Right ventricle myocardium inferior (tissue), 1 donor: ENCODE measurements at places on chromosomes 6 and 20. TPM values are rescaled to one million over a fixed set of nuclear protein-coding genes. Genes with fewer than 3 reads are reported as not detected.

DNA sequence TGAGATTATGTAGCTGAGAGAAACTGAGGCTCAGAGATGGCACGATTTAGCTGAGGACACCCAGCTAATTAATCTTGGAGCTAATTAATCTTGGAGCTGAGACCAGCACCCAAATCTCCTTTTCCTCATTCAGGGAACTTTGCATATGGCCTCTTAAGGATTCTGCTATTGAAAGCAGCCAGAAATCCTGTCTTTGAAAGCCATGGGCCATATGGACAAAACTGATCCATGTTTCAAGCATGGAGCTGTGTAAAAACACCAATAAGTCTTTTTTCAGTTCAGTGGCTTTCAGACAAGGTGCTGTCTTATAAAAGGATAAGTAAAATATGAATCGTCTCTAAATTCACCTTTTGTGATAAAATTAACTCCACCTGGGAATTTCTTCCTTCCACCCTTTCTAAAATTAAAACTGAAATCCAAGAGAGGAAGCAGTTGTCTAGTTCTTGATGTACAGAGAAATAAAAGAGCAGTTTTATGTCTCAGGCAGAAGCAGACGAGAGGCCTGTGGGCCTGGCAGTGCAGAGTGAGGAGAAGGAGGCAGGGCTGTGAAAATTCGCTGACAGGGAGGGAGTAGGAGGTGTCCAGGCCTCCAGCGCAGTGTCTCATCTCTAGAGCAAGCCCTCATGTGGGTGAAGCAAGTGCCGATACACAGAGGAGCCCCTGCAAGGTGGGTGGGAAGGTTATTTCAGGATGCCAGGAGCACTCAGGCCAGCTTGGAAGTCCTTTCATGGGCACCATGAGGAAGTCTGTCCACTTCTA, 266.9 kb downstream of the UST start:
- DNase-seq = no peak

GRCh38 chr20:1813101-1813529, 82.1 kb upstream of the SIRPA start:
- peak; percentile 76 for DNase-seq

DNA sequence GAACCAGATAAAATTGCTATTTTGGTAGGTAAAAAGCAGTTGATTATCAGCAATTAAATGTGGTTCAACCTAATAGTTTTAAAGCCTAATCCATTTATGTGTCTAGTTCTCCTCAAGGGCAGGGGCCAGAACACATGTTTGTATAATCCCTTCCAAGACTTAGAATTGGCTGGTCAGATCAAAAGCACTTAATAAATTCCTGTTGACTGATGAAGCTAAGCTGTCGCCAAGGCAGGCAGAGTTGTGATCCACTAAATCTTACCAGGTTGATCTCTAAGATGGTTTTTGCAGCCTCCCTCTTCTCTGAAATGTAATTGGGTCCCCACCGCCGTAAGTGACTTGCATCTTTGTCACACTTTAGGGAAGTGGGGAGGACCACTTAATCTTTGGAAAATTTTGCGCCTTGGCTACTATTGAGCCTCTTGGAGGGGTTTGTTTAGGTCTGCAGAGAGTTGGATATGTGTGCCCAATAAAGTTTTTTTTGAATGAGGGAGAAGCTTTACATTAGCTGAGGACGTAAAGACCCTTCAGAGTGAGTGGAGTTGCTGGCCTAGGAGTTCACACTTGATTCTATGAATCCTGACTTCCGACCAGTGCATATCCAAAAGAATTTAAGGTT, 65.9 kb downstream of the PHF20 start:
- DNase-seq = no peak

GRCh38 chr20:23115822-23116221, 29.7 kb upstream of the CD93 start:
- DNase-seq = no peak

GRCh38 chr6:91241946-91242613, 655.2 kb upstream of the MAP3K7 start:
- DNase-seq = no peak

The MATN4 gene
- not detected for total RNA-seq

DNA sequence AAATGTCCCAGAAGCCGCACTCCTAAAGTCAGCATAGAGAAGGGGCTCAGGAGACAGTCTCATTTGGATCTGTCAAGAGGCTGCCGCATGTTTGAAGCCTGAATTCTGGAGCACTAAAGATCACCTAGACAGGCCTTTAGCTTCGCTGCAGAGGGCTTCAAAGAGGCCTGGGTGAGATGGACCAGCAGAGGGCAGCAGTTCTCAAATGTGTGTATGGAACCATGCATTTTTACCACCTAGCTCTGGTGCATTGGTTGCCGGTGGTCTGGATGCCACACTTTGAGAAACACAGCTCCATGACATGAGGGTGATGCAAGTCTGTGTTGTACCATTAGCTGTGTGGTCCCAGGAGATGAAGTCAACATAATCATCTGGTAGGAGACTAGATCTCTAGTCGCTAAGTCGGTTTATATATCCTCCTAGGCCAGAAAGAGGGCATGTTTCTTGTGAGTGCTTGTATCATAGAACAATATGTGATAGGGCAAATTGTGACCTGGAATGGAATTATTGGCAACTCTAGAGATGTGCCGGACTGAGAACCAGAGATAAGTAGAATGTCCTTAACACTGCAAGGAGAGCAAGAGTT, 64.8 kb downstream of the KIAA0319 start:
- DNase-seq = peak; percentile 76

The INSM1 gene
- total RNA-seq = not detected

The CAP2 gene
- 137 TPM for total RNA-seq

- DNase-seq = no peak
Observed at GRCh38 chr6:1762203-1762602, 152.5 kb downstream of the FOXC1 start.

The BCAS4 gene
- total RNA-seq = 1.8 TPM

- no peak for DNase-seq
Observed at GRCh38 chr6:101760843-101761621, 367.5 kb downstream of the GRIK2 start.

DNA sequence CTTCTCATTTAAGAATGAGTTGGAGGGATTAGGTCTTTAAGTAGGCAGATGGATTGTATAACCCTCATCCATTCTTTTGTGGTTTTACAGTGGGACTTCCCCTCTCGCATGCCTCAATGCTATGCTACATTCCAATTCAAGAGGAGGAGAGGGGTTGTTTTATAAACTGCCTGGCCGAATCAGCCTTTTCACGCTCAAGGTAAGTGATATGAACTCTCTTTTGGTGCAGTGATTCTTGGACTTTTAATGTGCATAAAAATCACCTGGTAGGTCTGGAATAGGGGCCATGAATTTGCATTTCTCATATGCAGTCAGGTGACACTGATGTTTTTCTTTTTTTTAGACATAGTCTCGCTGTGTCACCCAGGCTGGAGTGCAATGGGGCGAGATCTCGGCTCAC, 10.8 kb downstream of the ASXL1 start:
- DNase-seq = no peak

- DNase-seq = no peak
Observed at GRCh38 chr6:110432285-110432900, 17.0 kb upstream of the DDO start.

DNA sequence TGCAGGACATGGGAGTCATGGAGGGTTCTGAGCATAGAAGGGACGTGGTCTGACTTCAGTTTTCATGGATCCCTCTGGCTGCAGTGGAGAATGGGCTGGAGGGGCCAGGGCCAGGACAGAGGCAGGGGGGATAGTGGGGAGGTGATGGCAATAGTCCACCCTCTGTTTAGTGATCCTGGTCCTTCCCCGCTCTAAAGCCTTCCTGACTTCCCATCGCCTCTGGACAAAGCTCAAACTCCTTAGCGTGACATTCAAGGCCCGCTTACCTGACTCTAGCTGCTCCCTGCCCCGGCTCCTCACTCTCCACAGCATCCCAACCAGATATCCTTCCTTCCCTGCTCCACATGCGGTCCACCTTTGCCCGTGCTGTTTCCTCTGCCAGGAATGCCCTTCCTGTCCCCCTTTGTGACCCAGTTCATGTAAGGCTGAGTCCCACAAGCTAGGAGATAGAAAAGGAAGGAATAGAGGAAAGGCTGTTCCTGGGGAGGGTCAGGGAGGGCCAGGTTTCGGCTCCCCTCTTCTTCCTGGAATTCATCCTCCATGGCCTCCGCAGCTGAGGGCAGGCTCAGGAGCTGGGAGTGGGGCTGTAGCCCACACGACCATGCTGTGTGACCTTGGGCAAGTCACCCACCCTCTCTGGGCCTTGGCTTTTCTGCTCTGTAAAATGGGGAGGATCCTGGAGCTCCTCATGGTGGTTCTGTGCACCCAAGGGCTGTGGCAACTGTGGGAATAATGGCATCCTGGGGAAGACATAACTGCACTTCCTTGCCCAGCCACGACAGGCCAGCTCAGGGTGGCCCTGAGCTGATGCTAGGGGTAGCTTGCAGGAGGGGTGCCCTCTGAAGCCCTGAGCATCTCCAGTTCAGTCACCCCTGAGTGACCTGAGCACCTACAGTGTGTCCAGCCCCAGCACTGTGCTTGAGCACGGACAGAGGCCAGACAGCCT, 116.1 kb downstream of the CEBPB start:
- DNase-seq = no peak

GRCh38 chr6:105573138-105573537, 170.3 kb upstream of the PREP start:
- no peak for DNase-seq

DNA sequence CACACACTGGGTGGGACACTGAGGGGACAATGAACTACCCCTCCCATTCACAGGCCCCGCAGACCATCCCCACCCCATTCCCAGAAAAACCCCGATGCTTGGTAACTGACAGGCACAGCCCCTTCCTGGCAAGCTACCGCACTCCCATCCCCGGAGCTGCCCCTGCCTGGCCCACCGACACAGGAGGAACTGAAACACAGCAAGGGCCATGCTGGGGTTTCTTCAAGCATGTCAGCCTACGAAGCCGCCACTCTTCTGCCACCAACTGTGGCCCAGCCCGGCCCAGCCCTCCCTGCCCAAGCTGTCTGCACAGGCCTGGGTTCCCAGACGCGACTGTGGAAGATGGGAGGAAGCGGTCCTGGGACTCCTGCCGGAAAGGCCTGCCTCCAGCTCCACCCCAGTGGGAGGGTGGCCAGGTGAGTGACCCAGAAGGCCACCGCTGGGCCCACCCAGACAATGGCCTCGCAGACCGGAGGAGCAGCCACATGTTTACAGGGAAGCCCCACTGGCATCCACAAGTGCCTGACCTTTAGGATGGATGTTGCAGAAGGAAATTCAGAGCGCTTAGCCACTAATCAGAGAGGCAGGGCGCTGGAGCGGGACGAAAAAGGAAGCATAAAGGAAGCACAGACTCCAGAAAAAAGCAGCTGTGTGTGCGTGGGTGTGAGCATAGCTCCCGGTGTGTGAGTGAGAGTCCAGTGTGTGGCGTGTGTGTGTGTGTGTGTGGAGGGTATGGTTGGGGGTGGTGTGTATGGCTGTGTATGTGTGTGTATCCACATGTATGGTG, 91.6 kb downstream of the PRND start:
- peak; percentile 75 for DNase-seq

DNA sequence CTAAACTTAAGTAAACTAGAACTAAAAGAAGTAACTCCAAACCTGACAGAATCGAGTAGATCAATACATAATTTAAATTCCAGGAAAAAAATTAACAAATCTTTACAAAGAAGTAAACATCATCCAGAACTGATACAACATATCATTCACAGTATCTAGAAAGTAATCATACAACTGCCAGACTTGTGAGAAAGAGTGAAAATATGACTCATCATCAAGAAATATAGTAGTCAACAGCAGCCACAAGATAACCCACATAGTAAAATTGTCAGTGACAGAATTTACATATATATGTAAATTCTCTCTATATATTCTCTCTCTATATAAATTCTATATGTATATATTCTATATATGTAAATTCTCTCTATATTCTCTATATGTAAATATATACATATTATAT, 242.8 kb upstream of the RGS17 start:
- DNase-seq = no peak

GRCh38 chr20:23379772-23380171, 17.8 kb downstream of the GZF1 start:
- no peak for DNase-seq

The GLP1R gene
- total RNA-seq = 6.8 TPM

The PXT1 gene
- not detected for total RNA-seq

DNA sequence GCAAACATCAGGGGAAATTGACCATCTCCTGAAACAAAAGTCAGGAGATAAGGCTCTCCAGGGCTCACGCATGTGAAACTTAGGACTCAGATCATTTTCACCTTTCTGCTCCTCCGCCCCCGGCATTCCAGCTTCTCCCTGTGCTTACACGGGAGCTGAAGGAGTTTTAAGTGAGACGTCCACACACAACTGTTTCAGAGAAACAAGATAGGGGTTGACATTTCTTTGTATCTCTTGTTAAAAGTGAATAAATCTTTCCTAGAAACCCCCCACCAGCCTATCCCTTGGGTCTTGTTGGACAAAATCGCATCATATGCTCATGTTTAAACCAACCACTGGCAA, 46.1 kb downstream of the FAM50B start:
- DNase-seq = no peak

DNA sequence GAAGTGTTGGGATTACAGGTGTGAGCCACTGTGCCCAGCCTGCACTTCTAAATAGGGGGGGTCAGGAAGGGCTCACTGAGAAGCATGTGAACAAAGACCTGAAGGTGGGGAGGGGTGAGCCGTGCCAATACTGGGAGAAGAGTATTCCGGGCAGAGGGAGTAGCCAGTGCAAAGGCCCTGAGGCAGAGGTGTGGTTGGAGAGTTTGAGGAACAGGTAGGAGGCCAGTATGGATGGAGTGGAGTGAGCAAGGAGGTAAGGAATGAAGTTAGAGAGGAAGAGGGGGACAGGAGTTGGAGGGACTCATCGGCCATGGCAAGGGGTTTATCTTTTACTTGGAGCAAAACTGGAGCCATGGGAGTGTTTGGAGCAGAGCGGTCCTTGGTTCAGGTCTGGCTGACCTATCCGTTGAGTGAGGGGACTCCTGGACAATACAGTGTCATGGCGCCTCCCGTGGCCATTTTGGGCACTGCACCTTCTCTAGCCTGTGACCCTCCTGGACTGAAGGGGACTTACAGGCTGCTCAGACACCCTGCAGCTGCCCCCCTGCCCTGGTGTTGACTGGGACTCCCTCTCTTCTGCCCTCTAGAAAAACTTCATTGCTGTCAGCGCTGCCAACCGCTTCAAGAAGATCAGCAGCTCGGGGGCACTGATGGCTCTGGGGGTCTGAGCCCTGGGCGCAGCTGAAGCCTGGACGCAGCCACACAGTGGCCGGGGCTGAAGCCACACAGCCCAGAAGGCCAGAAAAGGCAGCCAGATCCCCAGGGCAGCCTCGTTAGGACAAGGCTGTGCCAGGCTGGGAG, 12.1 kb downstream of the FOXS1 start:
- no peak for DNase-seq

The CRISP3 gene
- total RNA-seq = not detected

GRCh38 chr6:38086346-38086745, 266.8 kb downstream of the ZFAND3 start:
- DNase-seq = no peak

The PCIF1 gene
- 22.5 TPM for total RNA-seq
